NCI-H2029 treated with DMSO at 0.1 percent for 48 hours (cell line): ENCODE measurements at places on chromosomes 12 and 14.

DNA sequence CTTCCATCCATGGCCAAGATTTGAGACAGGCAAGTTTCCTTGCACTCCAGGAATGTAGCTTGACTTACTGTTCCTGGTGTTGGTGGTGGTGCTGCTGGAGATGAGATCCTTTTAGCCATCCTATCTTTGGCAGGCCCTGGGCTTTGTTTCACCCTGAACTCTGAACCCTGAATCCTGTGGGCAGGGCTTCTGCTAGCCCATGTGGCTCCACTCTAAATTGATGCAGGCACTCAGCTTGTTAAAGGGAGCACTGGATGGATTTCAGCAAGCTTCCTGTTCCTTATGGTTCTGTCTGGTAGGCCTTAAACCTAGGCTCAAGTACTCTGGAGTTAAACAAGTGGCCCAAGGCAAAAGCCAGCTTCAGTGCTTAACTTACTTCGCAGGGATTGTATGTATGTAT, 138.2 kb downstream of the RGS6 start:
- DNase-seq, result no peak

DNA sequence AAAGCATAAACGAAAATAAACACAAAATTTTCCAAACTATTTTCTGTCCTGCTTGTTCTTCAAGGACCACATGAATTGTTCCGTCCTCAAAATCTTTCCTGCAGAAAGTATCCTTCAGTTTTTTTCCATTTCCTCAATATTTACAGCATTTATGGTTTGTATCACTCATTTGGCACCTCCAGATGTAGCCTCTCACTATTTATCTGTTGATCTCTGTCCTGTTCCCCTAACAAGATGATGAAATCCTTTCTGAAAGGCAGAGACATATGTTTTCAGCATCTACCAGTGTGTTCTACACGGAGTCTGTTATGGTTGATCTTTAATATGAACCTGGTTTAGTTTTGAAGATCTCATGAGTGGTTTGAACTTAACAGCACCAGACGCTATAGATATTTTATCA, 490.2 kb downstream of the NELL2 start:
- no peak for DNase-seq

- DNase-seq, result no peak
These were observed 46.1 kb upstream of the PPP2R5C start for GRCh38 chr14:101715210-101716076.

DNA sequence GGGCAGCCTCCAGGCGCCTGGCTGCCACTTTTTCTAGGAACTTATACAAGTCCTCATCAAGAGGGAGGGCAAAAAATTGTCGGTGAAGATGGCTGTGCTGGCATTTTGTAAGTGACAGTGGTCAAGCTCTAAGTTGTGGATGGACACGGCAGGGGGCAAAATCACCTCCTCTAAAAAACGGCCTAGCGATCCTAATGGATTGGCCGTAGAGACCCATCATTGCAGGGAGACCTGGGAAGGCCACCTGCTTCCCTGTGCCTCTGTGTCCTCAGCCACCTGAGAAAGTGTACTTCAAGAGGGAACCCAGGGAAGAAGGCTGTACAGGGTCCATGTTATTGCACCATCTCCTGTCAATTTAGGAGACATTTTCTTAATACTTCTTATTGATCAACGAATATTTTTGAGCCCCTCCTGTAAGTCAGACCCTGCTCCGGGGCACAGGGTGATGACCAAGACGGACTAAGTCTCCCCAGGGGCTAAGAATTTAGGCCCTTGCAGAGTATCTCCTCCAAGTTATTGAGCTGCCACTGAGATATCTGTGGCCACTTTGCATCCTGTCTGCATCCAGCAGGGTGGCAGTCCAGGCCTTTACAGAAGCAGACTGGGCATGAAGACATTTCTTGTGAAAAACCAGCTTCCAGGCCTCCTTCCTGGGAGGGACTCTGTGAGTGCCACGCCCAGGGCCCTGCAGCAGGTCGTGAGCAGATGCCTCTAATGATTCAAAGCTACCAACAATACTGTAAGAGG, 40.5 kb downstream of the PSMA6 start:
- DNase-seq, result peak; percentile 86

GRCh38 chr14:54739514-54739913, 163.1 kb downstream of the GCH1 start:
- no peak for DNase-seq

GRCh38 chr12:49580572-49581535, 12.9 kb upstream of the MCRS1 start:
- DNase-seq, result no peak

GRCh38 chr12:94109160-94109559, 39.2 kb upstream of the PLXNC1 start:
- no peak for DNase-seq
